ENCODE measurements at places on chromosomes 7 and 10.
A peak's percentile ranks its signal among the peaks of the same experiment; 100 is the strongest.

- no peak for DNase-seq
These were observed 317.1 kb upstream of the SEMA3C start for GRCh38 chr7:81235997-81236396.

- peak; percentile 24 for DNase-seq
These were observed 96.4 kb downstream of the MARCHF5 start for GRCh38 chr10:92387289-92387940.

DNA sequence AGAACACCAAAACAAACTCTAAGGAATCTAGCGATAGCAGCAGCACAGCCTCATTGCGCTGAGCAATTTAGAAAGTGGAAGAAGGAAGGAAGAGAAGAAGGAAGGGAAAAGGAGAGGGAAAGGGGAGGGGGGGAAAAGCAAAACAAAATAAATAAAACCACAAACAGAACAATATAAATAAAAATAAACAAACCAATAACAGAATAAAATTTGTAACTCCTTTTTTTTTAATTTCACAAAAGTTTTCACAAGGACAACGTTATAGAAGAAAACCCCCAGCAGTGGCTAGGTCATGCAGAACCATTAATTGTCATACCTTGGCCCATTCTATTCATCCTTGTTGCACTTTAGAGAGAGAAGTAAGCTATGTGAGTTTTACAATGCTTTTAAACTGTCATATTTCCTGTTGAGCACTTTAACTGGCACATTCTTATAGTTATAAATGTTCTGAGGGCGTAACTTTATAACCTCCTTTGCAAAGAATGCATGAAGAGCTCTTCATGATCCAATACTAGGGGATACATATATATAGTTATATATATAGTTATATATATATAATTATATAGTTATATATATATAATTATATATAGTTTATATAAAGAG is 752.8 kb downstream of the KCNMA1 start:
- no peak for DNase-seq

- no peak for DNase-seq
These were observed 12.1 kb downstream of the TMEM236 start for GRCh38 chr10:17764142-17764541.

DNA sequence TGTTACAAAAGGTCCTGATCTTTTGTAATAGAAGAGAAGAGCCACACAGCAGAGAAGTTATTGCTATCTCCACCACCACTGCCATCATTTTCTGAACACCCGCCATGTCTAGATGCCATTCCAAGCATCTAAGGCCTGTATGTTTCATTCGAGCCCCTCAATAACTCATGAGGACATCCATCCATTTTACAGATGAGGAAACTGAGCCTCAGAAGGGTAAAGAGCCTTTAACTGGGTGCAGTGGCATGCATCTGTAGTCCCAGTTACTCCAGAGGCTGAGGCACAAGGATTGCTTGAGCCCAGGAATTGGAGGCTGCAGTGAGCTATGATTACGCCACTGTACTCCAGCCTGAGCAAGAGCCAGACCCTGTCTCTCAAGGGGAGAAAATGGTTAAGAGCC is 39.3 kb downstream of the UBE2H start:
- no peak for DNase-seq
